Hepatocyte (in vitro differentiated cells): ENCODE measurements at places on chromosomes 11 and 22.
A peak's percentile ranks its signal among the peaks of the same experiment; 100 is the strongest.

DNA sequence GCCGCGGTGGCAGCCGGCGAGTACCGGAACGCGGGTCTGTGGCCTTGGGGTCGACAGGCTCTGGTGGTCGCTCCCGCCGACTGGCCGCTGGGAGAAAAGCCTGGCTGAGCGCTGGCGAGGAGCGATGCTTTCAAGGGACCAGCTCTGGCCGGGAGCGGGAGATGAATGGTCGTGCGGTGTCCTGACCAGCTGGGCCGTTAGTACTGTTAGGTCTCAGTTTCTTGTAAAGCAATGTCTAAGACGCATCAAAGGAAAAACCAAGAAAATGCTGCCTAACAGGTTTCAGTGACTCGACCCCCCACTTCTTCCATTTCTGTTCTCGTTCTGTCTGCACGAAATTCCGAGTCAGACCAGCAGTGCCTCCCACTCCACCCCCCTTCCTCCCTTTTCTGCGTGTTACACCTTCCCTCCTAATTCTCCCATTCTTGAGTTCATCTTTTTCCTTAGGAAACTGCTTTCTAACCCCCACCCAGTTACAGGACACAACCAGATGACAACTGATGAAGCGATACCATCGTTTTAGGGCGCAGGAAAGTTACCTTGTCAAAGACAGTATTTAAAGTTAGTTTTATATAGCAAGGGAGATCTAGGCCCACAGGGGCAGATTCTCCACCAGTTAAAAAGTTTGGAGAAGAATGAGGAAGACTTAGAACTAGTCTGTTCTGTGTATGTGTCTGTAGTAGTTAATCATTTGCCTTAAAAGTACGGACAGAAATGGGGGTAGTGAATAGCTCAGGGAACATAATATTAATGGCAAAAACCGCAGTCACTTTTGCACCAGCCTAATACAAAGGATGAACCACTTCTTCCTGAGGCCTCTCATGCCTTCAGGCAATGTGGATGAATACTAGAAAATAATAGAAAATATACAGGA lies 1.0 kb downstream of the CUL5 start:
- DNase-seq: peak; percentile 49

- no peak for DNase-seq
Observed at GRCh38 chr11:111879637-111879960, 258 bp downstream of the CFAP68 start.

GRCh38 chr11:60924110-60924905 lies at the start of gene TMEM132A:
Gene TMEM132A, plus strand, starts transcription at chr11:60924460. Its CDS starts 174 bp downstream, at chr11:60924634.
- DNase-seq: peak; percentile 84

DNA sequence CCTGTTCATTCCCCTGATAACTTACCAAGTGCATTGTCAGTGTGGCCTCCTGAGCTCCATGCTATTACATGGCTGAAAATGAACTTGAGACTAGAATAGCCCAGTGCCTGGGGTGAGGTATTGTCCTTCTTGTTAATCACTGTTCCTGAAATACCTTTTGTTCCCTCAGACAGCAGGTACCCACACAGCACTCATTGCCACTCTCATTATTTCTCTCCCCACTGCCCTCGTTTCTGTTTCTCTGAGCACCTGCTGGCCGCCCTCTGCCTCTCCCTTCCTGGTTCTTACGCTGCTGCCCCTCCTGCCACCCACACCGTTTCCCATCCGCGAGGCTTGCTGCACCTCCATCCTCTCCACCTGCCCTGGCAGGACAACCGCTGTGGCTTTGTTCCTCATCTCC lies 36.9 kb upstream of the RAB1B start:
- DNase-seq: no peak

DNA sequence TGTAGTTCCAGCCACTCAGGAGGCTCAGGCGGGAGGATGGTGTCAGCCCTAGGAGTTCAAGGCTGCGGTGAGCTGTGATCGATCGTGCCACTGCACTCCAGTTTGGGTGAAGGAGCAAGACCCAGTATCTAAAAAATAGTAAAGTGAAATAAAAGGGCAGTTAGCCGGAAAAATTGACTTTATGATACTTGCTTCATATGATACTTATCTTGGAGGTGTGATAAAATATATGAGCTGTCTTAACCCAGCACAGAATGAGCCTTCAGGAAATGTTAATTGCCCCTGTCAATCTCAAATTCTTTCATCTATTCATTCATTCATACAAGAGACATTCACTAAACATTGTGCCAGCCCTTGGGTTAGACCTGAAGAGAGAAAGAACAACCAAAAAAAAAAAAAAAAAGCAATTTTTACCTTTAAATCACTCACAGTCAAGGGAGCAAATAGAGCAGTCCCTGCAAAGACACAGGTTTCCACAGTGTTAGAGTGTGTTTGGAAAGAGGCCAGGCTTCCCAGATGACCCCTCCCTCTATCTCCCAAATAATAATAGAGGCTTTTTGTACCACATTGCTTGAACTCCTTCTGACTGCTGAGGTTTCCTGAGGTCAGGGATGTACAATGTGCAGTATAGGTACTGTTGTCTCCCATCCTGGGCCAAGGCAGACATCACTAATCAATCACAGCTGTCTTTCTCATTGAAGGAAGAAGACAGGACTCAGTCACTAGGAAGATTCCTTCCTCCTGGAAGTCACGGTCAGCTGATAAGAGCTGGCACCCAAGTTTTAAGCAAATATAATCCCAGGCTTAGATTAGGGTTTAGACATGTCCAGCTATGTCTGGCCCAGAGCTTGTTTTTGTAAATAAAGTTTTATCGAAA lies 454.6 kb downstream of the MIAT start:
- DNase-seq: no peak

GRCh38 chr22:49533886-49534285 lies 293.8 kb downstream of the BRD1 start:
- DNase-seq: no peak

DNA sequence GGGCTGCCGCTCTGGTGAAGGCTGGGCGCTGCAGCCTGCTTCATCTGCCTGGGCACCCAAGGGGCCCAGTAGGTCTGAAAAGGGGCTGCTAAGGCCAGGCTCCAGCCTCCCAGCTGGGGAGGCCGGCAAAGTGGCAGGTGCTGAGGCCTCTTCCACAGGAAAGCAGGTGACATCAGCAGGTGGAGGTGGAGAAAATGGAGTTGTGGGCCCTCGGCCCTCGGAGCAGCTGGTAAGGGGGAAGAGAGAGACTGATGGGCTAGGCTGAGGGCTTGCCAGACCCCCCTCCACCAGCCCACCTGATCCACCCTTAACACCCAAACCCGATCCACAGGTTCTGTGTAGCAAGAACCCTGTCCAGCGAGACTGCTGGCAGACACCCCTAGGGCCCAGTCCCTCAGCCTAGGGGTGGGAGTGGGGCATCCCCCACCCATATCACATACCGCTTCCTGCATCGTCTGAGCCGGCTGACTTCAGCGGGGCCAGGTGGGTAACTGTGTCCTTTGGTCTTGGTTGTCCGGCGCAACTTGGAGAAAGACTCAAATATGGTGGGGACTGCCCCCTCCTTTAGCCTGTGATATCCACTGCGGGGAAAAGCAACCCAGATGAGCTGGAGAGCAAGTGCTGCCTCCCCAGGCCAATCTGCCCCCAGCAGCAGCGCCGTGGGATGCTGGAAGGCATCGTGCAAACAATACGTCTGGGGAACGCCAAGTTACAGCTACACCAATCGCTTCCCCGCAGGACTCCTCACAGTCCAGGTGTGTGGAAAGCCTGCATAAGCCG lies 1.5 kb downstream of the THAP7 start:
- no peak for DNase-seq

- no peak for DNase-seq
Observed at GRCh38 chr11:56968524-56968923, 20.2 kb upstream of the OR5AK2 start.

DNA sequence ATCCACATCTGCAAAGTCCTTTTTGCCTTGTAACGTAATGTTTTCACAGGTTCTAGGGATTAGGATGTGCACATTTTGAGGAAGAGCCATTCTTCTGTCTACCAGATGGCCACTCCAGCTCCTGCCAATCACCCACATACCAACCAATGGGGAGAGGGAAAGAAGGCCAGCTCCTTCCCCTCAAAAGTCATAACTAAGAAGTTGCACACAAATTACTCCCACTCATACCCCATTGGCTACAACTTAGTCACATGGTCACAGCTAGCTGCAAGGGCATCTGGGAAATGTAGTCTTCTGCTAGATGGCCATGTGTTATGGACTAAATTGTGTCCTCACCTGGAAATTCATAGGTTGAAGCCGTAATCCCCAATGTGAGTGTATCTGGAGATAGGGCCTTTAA lies 15.4 kb upstream of the MYOD1 start:
- DNase-seq: no peak

DNA sequence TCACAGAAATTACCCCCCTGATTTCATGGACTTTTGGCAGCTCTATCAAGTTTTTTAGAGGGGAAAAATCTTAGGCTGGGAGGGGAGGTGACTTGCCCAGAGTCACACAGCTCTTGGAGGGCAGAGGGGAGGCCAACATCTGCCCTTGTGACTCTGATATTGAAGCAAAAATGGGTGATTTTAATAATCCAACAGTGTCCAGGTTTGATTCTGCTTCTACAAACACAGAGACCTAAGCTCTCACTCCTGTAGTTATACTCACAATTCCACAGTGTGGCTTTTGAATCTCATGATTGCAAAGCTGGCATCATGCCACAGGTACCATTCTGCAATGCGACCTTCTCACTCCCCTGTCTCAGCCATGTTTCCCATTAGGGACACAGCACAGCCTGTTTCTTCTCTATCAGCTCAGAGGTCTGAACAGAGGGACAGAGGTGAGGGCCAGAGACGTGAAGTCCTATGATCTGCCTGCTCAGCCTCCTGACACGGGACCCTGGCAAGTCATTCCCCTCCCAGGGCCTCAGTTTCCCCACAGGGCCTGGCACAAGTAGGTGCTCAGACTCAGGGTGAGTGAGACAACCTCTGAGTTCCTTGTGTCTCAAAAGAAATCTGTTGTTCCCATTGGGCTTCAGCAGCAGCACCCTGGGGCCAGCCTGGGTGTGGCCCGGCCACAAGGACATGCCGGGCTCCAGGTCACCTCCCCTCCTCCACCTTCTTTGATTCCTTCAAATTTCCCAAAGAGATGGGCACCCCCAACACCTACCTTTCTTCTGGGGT lies 766 bp downstream of the APOL2 start:
- DNase-seq: peak; percentile 37

- DNase-seq: peak; percentile 86
Observed at GRCh38 chr11:27720277-27720830, 20.1 kb upstream of the BDNF start.

- no peak for DNase-seq
Observed at GRCh38 chr22:49676230-49676629, 151.4 kb downstream of the BRD1 start.

- DNase-seq: no peak
Observed at GRCh38 chr22:49658902-49659280, 168.8 kb downstream of the BRD1 start.

DNA sequence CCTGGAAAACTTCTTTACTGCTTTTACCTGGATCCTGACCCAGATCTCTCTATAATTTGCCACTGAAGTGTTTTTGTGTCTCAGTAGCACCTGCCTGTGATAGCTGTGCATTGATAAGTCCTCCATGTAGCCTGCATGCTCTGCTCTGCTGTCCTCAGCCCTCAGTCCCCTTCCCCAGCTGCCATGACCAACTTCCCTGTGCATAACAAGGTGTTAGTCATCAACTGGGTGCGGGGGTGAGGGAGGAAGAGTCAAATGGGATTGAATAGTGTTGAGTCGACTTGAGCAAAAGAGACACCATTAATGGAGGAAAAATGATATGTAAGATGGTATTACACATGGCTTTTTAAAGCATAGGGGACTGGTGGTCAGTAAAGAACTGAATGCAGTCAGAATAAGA lies 92.2 kb upstream of the PLET1 start:
- no peak for DNase-seq

DNA sequence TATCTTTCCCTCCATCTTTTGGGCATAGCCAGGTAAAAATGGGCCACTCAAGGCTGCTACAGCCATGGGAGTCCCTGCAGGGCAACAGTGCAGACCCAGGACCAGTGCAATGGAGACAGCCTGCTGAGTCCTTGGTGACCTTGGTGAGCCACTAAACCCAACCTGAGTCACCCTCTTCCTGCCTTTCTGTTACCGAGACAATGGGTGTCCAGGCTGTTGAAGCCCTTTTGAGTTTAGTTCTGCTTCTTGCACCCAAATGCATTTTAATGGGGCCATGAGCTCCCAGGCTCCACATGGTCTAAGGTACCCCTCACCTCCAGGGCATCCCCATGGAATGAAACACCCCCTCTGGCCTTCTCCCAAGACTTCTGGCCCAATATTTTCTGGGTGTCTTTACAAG lies 874 bp upstream of the PLAAT4 start:
- no peak for DNase-seq

DNA sequence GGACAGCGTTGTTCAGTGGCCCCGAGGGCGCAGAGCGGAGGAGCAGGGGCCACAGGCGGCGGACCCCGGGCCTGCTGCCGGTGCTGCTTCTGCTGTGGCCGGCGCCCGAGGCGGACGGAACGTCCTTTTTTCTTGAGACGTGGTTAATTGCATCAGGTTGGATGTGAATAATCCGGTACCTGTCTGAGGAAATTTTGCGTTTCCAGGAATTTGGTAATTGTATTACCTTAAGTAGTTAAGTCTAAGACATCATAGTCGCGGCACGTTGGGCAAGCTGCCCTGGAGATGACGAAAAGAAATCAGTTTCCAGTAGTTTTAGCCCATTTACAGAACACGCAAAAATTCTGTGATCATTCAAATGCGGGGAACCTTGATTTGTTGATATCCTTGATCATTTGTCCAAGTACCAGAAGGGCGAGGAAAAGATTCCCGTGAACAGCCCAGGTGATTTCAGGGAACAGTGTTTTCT lies 789 bp downstream of the SPECC1L start:
- DNase-seq: peak; percentile 55

- DNase-seq: no peak
Observed at GRCh38 chr22:35835267-35835997, 117.8 kb downstream of the APOL5 start.

- DNase-seq: peak; percentile 61
Observed at GRCh38 chr22:20957102-20957682, 9.9 kb upstream of the AIFM3 start.

- no peak for DNase-seq
Observed at GRCh38 chr11:114151631-114152030, 92.1 kb downstream of the ZBTB16 start.

DNA sequence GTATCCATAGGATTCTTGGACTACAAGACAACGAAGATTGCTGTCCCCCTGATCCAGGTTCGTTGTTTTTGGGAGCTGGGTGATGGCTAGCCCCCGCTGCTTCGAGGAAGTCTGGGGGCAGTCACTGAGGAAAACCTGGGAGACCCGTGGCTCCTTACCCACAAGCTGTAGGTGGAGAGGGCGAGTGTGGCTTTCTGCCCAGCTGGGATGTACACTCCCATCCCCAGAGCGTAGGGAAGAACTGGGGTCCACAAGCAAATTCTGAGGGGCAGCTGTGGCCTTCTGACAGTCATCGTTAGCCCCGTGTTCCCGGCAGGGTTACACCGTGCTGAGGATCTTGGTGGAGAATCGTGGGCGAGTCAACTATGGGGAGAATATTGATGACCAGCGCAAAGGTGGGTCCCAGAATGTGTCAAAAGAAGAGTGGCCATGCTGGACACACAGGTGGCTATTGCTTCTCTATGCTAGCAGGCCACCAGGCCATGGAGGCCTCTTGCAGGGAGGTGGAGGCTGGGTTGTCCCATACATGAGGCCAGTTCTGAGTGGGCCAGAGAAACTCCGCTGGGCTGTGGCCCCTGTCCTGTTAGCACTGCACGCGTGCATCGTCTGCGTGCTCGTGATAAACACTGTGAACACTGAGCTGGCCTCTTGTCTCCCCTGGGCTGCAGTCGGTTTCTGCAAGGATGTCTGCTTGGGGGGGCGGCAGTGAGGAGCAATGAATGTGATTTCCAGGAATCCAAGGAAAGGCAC lies 39.8 kb downstream of the GLB1L2 start:
- DNase-seq: no peak

GRCh38 chr11:131808470-131808869 lies 438.1 kb downstream of the NTM start:
- DNase-seq: no peak

GRCh38 chr11:14713496-14714244 lies 70.1 kb downstream of the PDE3B start:
- DNase-seq: no peak
